Activated T-helper 1 cell treated with anti-CD3 and anti-CD28 coated beads, Interleukin-2, amount 50 U/mL, for 16 hours (primary cell): ENCODE measurements at places on chromosomes 11 and 22.

DNA sequence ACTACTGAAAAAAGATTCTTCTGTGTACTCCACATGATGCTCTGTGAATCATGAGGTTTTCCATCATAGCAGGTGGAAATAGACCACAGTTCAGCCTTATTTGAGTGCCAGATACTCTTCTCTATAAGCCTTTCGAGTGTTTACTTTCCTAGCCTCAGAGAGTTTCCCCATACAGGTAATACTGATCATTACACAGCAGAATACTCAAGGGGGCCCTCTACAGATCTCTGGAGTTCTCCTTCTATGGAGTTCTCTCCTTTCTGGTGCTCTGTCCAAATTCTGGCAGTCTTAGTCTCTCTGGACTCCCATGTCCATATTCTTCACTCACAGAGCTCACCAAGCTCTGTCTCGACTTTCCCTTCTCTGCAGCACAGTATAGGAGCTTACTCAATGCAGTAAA, 175.7 kb upstream of the CARD18 start:
- no peak for DNase-seq

DNA sequence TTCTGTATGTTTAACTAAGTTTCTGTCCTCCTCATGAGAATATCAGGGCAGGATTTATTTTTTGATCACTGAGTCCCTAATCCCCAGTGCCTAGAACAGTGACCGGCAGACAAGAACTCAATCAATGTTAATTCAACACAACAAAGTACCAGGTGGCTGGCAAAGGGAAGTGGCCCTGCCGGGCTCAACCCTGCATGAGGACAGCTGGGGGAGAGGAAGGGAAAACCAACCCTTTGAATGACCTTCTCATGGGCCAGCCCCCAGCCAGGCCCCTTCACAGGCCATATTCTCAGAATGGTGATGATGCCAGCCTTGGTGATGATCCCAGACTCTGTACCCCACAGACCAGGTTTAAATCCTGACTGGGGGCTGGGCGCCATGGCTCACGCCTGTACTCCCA, 1.4 kb upstream of the MFNG start:
- DNase-seq = no peak

GRCh38 chr22:42519525-42520401, at the start of gene RRP7A:
TSS of gene RRP7A (minus strand) at chr22:42519796. CDS start at chr22:42519786, 10 bp downstream.
- DNase-seq = peak; percentile 82

DNA sequence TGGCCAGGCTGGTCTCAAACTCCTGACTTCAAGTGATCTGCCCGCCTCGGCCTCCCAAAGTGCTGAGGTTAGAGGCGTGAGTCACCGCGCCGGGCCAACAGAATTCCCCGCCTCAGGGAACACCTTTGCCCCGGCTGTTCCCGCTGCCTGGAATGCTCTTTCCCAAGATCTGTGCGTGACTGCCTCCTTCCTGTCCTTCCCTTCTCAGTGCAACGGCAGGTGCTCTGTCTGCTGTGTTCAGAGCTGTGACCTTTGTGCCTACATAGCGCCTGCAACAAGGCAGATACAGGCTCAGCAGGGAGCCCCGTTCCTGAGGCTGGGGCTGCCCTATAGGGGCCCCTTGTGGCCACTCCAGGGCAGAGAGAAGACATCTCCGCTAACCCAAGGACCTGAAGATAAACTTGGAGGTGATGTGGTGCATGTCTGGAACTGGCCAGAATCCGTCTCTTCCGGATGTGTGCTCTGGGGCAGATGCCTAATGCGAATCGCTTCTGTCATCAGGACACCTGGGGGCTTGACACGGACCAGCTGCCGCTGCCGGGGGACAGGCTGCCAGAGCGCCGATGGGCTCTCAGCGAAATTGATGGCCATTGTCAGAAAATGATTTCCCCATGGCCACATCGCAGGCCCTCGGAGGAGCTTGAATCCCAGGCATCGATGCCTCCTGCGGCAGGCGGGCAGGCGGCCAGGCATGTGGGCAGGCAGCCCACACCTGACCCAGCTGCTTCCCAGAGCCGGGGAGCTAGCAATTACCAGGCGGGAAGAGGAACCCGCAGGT, 43.5 kb upstream of the TCF20 start:
- no peak for DNase-seq

DNA sequence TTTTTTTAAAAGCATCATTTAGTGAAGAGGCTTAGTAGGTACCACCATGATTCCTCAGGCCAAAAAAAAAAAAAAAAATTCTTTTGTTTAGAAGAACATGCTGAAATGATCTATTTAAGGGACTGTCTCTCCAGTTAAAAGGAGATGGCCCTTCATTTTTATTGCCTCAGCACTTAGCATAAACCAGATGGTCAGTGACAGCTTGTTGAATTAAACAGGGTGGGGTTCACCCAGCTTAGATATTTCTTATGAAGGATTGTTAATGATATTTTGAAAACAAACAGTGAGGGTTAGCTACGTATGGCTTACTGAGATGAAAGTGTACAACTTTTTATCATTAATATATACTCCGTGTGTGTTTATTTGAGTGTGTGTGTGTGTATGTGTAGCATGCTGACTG, 203.7 kb downstream of the FAM181B start:
- no peak for DNase-seq

DNA sequence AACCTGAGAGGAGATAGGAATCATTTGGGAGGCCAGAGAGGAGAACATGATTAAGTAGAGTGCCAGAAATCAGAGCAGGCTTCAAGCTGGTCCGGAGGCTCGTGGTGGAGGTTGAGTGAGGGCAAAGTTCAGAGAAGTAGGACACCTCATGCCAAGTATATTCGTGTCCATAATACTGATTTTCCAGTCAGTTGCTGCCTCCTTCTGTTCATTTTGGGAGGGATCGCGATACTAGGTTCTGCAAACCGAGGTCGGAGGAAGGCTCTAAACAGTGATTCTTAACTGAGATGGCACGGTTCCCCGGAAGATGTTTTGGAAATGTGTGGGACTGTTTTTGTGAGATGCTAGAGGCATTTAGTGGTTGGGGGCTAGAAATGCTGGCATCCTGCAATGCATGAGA, 13.6 kb upstream of the CD3E start:
- no peak for DNase-seq

DNA sequence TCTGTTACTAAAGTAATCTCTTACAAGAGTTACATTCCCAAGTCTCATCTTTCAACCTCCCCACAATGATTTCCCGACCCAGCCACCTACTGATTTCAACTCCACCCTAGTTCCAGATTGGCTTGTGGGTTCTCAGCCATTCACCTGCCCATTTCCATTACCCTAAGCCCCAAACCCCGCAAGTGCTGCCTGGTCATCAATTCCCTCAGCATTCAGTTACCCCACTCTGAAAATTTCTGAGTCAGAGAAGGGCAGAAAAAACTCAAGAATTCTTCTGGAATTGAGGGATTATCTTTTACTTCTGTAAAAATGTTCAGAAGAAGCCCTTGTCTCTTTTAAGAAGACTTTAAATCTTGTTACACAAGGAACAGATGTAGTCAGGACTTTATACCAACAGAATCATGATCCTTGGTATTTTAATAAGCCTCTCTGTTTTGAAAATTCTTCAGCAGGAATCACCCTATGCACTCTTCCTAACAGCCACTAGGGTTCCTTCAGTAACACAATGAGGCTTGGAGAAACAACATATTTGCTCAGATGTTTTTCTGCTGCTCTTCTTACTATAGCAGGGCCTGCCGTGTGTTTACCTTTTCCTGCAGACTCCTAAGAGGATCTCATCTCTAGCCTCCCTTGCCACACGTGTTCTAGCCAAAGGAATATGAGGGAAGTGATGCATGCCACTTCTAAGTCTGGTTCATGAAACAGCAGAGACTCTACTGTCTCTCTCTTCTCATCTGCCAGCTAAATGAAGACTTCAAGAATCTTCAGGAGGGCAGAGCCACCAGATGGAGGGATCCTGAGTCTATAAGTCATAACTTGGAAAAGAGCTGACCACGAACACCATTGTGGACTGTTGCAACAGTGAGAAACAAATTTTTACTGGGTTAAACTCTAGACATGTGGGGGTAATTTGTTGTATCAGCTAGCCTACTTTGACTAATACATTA, 29.3 kb upstream of the PAMR1 start:
- DNase-seq = no peak

DNA sequence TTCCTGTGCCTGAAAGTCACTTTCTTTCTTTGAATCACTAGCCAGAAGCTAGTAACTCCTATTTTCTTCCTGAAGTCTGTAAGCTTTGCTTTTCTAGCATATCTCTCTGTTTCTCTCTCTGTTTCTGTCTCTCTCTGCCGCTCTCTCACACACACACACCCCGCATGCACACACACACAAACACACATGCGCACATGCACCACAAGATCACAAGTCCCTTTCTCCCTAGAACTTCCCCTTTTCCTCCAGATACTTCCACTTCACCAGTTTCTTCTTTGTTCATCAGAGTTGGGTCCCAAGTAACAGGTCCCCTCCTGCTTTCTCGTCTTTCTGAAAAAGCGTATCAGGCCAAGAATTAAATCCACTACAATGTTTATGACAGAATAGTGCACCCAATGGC, 148.5 kb upstream of the HSD17B12 start:
- no peak for DNase-seq

DNA sequence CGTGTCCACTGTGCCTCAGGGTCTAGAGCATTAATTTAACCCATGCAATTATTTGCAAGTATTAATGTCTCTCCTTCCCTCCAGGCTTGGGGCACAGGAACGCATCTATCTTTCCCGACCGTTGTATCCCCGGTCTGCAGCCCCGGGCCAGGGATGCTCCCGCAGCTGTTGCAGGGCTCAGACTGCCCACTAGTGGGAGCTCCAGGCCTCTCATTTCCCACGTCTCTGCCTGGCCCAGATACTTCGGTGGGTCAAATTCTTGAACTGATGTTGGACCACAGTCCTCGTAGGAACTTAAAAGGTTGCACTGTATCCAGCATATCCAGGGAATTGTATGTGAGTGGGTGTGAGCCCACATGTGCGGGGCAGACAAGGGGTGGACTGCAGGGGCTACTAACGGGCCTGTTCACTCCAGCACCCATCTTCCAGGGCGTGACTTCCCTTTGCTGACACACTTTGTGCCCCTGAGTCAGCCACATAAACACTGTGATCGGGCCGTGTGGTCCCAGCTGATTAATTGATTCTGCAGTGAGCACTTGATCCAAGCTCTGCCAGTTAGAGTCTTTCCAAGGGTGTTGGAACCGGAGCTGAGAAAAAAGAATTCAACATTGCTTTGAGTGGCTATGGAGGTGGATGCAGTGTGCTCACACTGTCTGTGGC, 451.3 kb downstream of the TBC1D22A start:
- DNase-seq = no peak

DNA sequence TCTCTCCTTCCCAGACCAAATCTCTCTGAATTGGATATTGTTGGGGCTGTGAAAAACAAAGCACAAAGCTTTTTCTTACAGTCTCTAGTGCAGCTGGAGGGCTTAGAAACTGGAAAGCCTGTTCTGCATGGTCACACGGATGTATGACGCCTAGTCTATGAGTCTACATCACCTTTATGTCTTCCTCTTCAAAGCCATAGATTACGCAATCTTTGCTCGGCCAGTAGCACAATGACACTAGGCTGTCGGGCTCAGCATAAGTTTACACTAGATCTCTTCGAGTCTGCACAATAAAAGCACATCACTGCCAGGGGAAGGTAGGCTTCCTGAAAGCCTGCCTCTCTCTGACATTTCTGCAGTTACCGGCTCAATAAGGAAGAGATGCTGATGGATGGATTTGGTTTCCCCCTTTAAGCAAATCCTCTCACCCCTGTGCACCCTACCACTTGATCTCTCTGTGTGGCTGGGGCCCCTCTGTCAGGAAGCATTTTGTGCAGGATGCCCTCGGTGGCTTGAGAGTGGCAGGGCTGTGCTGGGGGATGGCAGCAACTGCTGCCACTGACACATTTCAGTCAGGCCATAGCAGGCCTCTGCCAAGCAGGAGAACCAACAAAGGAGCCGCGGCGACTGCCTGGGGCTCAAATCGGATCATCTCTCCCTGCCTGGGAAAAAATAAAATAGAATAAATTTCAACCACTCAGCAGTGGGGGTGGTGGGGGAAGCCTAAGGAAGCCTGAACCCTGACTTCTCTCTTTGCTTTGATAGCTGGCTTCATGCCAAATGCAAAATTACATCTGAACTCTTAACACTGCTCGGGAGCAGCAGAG, 1272.8 kb downstream of the LRRC4C start:
- DNase-seq = no peak

DNA sequence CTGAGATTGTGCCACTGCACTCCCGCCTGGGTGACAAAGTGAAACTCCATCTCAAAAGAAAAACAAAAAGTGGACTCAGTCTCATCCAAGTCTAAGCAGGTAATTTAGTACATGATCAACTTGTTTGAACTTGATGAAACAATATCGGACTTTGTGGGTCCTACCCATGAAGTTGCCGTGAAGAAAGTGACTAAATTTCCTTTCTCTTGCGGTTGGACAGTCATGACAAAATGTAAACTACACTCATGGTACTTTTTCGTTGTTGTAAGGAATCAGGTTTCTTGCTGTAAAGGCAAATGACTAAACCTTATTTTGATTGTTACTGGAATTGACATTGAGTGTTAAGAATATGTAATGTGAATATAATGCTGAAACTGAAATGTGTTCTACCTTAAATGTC, 164.5 kb upstream of the PLET1 start:
- no peak for DNase-seq

GRCh38 chr22:36767035-36767775, 8.7 kb downstream of the IFT27 start:
- DNase-seq = no peak

DNA sequence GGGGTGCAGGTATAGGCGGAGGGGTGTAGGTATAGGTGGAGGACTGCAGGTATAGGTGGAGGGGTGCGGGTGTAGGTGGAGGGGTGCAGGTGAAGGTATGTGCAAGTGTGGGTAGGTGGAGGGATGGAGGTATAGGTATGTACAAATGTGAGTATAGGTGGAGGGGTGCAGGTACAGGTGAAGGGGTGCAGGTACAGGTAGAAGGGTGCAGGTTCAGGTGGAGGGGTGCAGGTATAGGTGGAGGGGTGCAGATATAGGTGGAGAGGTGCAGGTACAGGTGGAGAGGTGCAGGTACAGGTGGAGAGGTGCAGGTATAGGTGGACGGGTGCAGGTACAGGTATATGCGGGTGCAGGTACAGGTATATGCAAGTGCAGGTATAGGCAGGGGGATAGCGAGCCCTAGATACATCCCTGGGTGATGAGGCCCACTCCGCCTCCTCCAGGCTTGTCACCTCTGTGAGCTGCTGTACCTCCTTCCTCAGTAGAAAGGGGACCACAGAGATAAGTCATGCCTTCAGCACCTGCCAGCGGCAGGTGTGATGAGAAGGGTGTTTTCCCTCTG, 17.2 kb downstream of the LINC01488 start:
- DNase-seq = no peak

DNA sequence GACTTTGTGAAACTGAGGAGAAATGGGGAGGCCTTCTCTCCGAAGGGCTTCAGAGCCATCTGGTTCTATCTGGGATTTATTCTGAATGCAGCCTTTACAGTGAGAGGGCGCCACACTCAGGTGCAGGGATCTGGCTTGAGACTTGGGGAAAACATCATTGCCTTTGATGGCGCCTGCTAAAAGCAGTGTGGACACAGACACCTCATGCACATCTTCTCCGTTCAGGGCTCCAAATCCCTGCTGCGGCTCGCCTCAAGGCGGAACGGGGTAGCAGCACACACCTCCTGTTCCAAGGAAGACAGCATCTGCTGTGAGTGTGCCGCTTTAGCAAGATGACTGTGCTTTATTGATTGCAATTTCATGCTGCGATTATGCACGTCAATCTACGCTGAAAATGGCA, 37.1 kb upstream of the OLFML1 start:
- DNase-seq = no peak
